Activated CD4-positive, CD25-positive, alpha-beta regulatory T cell (primary cell): ENCODE measurements at places on chromosomes 5 and 9.
A peak's percentile ranks its signal among the peaks of the same experiment; 100 is the strongest.

DNA sequence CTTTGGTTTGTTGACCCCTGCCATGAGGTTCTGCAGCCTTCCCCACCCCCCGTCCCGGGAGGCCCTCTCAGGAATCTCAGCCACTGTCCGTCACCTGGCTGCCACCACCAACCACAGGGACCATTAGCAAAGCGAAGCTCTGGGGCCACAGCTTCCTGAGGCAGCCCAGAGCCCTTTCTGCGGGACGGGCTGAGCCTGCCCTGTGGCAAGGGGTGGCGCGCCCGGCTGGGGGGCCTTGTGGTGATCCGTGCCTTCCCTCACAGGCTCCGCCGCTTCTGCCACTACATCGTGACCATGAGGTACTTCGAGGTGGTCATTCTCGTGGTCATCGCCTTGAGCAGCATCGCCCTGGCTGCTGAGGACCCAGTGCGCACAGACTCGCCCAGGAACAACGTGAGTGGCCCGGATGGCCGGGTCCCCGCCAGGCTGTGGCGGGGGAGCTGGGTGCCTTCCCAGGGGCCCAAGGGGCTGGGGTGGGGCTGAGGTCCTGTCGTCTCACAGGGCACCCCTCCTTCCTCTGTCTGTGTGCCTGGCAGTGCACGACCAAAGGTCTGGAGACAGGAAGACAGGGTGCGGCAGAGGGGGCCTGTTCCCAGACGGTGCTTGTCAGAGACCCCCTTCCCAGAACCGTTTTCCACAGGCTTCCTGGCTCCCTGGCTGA is 169.2 kb downstream of the CACNA1B start:
- no peak for DNase-seq

DNA sequence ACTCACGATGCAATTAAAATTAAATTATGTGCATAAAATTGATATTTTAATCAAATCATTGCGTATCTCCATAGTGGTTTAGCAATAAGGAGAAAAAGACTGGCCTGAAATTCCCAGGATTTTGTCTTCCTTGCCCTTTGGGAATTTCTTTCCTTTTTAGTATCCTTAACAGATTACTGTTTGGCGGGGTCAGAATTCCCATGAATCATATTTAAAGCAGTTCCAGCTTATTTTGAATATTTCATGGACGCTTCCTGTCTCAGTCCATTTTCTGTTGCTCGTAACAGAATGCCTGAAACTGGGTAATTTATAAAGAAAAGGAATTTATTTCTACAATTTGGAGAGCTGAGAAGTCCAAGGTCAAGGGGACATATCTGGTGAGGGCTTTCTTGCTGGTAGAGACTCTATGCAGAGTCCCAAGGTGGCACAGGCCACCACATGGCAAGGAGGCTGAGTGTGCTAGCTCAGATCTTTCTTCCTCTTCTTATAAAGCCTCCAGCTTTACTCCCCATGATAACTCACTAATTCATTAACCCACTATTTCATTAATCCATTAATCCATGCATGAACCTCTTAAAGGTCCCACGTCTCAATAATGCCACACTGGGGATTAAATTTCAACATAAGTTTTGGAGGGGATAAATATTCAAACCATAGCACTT is 37.8 kb downstream of the CDH6 start:
- no peak for DNase-seq

- DNase-seq: no peak
Observed at GRCh38 chr5:76408104-76408654, 5.1 kb downstream of the IQGAP2 start.

DNA sequence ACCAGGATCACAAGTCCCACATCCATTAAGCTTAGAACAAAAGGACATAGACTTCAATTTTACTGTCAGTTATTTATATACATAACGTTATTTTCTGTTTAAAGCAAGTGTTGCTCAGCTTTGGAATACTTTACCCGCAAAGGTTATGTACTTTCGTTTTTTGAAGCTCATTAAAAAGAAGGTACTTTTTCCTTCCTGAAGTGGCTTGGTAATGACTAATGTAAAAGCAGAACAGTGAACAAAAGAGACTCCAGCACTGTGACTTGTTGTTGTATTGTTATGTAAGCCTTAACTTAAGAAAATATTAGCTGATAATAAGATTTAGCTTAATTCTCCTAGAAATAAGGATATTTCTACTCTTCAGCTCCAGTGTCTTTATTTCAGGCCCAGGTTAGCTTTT is 97.3 kb upstream of the SLCO6A1 start:
- DNase-seq: no peak

- no peak for DNase-seq
Observed at GRCh38 chr9:87193925-87194868, 246.9 kb upstream of the GAS1 start.

GRCh38 chr9:886886-887285 is 45.4 kb downstream of the DMRT1 start:
- DNase-seq: no peak

DNA sequence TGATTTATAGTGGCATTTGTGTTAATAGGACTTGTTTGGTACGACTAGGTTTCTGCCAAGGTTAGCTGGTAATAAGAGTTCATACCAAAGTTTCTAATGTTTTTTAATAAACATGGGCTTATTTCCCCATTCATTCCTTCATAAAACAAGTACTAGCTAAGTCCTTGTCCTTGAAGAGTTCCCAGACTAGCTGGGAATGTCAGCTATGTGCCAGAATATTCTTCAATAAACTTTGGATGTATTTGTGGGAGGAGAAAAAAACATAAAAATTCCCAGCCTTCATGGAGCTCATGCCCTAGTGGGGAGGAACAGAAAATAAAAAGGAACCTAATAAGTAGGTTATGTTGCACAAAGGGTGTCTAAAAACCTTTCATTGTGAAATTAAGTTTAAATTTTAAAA is 176.9 kb downstream of the DENND1A start:
- DNase-seq: no peak

DNA sequence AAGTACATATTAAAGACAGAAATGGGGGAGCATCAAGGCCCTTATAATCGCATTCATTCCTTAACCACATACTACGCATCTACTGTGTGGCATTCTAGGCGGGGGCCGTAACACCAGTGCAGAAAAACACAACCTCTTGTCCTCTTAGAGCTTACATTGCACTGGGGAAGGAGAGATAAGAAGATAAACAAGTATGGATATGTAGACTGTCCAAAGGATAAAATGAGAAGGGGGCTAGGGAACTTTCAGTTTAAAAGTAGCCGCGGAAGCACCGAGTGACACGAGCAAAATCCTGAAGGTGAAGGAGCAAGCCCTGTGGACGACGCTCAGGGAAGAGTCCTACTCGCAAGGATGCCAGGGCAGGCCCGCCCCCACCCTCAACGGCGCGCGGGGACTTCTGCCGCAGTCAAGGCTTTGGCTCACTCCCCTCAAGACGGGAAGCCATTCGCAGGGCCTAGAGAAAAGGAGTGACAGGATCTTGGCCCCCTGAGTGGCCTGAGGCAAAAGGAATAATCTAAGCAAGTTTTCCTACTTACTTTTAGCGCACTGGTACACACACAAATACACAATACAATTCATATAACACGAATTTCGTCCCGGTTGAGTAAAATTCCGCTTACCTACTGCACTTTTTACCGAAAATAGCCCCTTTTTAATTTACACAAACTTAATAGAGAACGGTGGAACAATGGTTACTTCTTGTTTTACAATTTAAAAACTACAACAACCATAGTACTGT is 1.3 kb upstream of the NIPBL start:
- DNase-seq: no peak

DNA sequence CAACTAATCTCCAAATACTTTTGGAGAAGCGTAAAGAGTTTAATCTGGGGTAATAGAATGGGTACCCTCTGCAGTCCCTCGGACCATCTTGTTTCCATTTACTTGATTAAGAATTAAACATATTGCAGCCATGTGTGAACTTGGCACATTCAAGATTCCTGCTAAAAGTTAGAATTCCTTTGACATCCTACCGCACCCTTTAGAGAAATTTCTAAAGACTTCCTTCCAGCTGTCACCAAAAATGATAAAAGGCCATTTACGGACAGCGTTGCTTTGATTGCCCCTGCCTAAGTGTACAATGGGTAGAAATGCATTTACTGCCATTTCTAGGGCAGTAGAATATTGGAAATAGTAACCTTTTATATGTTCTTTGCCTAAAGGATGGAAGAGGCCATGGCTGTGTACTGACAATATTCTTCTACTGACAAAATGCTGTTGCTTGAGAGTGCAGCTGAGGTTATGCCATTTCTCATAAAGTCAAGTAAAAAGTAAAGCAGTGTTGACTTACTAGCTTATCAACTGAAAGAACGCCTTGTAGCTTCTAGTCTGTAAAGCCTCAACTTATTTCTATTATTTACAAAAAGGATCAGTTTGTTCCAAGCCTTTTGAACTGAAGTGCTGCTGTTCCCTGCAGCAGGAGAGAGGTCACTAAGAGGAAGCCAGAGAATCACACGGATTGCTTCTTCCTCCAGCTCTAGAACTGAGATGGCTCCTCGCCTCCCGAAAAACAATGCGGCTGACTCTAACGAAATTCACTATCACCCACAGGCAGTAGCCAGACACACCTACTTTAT is 139.8 kb upstream of the BASP1 start:
- DNase-seq: no peak

DNA sequence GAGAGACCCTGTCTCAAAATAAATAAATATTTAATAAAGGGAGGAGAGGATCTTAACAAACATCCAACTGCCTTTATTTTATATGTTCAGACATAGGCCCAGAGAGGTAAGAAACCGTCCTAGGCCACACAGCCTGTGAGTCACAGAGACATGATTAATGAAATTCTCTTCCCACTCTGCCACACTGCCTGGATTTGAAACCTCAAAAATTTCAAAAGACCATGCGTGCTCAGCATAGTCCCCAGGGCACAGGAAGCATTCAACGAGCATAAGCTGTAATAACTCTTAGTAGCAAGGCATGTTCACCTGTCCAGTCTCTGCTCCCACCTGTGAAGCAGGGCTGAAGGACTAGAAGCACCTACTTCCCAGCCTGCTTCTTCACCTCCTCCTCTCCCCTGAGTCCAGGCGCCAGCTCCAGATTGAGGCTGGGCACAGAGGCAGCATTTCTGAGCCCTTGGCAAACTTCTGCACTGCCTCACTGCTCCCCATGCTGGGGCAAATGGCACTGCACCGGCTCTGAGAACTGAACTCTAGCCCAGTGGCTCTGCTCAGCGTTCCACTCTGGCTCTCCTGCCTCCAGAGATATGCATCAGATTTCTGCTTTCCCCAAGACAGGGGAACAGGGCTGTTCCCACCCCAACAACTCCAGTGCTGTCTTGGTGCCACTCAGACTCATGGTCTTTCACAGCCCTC is 1.1 kb downstream of the FAT2 start:
- DNase-seq: no peak

GRCh38 chr9:83934569-83935275 is 13.5 kb upstream of the KIF27 start:
- no peak for DNase-seq

DNA sequence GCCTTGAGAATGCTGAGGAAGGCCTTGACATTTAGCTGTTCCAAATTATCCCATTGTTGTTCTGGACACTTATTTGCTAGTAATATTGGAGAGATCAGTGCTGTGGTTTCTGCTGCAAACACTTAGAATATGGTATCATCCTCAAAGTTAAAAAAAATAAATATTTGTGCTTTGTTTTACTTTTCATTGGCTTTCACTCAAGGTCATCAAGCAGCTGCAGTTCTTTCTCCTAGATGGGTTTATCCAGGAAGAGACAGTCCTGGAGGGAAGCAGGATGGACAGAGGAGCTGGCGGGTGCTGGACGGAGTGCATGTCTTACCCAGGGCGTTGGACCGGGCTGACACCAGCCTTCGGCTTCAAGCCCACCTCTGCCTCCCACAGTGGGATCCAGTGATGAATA is 193.6 kb downstream of the MTRR start:
- DNase-seq: no peak

GRCh38 chr9:136361754-136362449 is 1.6 kb downstream of the DNLZ start:
- DNase-seq: no peak

DNA sequence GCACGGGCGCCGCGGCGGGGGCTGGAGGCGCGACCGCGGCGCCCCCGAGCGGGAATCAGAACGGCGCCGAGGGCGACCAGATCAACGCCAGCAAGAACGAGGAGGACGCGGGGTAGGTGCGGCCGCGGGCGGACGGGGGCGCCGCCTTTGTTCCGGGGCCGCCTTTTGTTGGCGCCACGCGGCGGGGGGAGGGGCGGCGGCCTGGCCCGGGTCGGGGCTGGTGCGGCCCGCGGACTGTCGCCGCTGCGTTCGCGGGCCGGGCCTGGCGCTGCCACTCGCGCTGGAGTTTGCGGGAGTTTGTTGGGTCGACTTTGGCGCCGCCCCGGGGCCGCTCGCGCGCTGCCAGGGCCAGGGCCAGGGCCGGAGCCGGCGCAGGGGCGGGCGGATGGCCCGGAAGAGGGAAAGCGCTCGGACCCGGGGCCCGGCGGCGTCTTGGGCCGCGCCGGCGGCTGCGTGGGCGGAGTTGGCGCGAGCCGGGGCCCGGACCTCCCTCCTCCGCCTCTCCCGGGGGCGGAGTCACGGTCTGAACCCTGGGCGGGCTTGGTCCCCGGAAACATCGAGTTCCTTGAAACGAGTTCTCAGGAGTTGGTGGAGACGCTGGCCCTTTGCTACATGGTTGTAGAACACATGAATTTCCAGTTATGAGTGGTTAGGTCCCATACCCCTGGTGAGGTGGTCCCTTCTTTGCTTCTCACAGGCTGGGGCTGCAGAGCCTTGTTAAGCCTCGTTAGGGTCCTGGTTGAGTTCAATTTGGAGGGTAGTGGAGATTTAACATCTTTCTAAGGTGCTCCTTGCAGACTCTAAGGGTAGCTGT is 809 bp downstream of the HNRNPAB start:
- peak; percentile 44 for DNase-seq

DNA sequence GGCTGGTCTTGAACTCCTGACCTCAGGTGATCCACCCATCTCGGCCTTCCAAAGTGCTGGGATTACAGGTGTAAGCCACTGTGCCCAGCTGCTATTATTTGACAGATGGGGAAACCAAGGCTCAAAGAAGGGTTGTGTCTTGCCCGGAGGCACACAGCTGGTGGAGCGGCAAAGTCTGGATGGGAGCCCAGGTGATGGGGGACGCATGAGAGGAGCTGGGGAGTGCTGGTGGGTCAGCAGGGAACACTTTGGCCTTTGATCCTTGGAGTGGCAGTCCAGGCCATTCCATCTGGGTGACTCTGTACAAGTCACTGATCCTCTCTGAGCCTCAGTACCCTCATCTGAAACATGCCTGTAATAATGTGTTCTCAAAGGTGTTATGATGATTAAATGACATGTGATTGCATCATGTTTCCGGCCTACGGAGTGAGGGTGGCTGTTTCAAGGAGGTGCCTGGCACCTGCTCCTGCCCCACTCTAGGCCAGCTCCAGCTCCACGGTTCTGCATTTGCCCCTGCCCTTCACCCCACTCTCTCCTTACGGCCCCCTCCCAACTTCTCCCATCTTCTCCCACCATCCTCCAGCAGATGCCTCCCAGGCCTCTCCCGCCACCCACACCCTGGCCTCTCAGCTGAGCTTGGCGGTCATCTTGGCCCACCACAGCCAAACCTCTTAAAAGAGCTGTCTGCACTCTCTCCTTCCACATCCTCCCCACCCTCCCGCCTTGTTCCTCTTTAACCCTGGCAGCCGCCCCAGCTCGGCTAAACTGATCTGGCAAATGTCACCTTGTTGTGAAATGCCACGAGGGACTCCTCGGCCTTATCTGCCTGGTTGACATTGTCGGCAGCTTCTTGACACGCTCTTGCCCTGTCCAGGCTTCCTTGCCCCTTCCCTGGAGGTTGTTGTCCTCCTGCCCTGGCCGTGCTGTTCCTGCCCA is 5.5 kb upstream of the DBN1 start:
- DNase-seq: no peak
